SW480 (cell line): ENCODE measurements at places on chromosomes 1 and 21.

DNA sequence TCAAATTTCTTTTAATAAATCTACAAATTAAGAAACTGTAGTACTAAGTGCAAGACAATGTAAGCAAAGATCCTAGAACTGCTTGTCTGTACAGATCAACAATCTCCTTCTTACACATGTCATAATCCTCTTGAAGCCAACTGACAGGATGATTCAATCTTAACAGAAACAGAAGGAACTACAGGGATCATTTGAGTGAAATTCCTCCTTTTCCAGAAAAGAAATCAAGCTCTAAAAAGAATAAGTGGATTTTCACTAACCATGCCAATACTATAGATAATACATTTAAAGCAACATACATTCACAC lies 53.2 kb downstream of the RAB3GAP2 start:
- DNase-seq: no peak

GRCh38 chr21:45803618-45804340 lies 160.3 kb downstream of the PCBP3 start:
- no peak for DNase-seq

DNA sequence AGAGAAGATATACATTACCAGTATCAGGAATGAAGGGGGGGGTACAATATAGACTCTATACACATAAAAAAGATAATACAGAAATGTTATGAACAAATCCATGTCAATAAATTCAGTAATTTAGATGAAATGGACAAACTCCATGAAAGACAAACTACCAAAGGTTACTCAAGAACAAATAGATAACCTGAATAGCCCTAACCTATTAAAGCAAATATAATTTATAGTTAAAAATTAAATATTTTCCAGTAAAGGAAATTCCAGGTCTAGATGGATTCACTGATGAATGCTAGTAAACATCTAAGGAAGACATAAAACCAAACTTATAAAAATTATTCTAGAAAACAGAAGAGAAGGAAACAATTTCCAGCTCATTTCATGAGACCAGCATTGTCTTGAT lies 13.2 kb downstream of the BLZF1 start:
- no peak for DNase-seq

GRCh38 chr1:203453016-203453415 lies 22.6 kb upstream of the PRELP start:
- no peak for DNase-seq

DNA sequence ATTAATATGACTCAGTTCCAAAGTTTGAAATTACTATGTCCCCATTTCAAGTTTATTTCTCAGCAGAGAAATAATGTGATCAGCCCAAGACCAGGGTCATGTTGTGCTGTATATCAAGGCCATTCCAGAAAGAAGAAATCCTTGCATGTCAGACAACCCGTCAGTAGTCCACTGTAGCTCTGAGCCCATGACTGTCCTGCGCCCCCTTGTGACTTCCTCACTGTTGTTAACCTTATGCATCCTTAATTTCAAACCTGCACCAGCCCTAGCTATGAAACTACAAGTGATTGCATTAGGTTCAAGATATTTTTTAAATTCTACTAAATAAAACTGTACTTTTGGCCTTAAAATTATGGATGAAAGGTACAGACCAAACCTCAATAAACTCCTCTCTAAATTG lies 133.0 kb downstream of the LRRC7 start:
- peak; percentile 25 for DNase-seq

DNA sequence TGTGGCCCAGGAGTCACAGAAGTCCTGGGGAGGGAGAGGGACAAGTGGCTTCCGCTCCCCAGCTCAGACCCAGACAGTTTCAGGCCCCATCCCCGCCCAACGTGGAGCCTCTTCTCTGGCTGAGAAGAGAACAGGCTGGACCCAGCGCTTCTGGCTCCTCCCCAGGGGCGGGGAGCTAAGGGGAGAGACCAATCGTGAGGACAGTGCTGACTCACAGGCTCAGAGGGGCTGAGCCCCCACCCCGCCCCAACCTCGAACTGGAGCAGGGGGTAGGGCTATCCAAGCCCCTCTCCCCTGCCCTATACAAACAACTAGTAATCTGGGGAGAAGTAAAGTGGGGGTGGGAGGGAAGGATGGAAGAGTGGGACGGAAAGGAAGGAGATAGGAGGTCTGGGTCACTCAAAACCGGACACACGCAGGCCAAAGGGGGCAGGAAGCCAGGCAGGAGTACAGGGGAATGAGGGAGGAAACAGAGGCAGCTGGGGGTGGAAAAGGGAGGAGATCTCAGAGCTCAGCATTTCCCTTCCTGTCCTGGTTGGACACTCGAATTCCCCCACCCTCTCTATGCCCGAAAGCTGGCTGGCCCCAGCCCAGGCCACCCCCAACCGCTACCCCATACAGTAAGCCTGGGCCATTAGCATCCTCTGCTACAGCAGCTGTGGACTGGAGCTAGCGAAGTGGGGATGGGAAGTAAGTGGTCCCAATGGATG lies at the start of gene SHC1:
Gene SHC1, minus strand, starts transcription at position 117 of the 710 bp plus-strand sequence. CDS start 221 bp downstream, outside the sequence.
- peak; percentile 72 for DNase-seq

GRCh38 chr1:24702511-24703293 lies 42.5 kb upstream of the CLIC4 start:
- no peak for DNase-seq

DNA sequence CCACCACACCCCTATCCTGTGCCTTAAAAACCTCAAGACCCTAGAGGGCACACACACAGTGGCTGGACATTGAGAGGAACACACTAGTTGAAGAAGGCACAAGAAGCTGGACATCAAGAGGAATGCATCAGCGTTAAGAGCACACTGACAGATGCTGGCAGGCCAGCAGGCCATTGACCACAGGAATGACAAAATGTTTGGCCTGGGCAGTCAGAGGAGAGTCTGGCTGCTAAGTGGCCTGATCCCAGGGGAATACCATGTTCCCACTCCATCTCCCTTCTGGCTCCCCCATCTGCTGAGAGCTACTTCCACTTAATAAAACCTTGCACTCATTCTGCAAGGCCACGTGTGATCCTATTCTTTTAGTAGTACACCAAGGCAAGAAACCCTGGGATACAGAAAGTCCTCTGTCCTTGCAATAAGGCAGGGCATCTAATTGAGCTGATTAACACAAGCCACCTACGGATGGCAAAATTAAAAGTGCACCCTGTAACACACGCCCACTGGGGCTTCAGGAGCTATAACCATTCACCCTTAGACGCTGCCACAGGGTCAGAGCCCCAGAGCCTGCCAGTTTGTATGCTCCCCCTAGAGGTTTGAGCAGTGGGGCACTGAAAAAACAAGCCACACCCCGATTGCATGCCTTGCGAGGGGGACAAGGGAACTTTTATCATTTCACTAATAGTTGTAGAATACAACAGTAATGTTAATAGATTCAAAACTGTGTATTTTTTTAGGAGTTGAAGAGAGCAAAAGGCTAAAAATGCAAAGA lies 1216.1 kb upstream of the NCAM2 start:
- DNase-seq: no peak

- peak; percentile 30 for DNase-seq
These were observed 249.3 kb downstream of the TNR start for GRCh38 chr1:175494011-175494554.

GRCh38 chr1:220711056-220711809 lies 21.1 kb downstream of the C1orf115 start:
- no peak for DNase-seq

- DNase-seq: peak; percentile 78
These were observed 40.9 kb upstream of the ZBTB18 start for GRCh38 chr1:244010191-244010590.

- DNase-seq: no peak
These were observed 840.7 kb upstream of the ADAMTS5 start for GRCh38 chr21:27807596-27807995.

DNA sequence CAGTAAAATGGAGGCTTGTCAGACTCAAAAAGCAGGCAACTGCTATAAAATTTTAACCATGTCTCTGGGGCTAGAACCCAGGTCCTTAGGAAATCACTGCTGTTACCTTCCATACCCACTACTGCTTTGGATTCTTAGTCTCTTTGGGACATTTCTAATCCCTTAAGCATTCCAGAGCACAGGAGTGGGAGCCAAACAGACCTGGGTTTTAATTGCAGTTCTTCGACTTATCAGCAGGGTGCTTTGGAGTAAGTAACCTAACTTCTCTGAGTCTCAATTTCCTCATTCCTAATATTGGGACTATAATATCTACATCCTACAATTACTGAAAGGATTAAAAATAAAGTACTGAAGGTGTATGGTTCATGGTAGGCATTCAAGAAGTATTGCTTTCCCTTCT lies 161.0 kb upstream of the BEND5 start:
- DNase-seq: no peak

- no peak for DNase-seq
These were observed 61.3 kb downstream of the RHBG start for GRCh38 chr1:156430303-156430702.

GRCh38 chr1:52195161-52195560 lies 53.3 kb downstream of the ZFYVE9 start:
- no peak for DNase-seq

DNA sequence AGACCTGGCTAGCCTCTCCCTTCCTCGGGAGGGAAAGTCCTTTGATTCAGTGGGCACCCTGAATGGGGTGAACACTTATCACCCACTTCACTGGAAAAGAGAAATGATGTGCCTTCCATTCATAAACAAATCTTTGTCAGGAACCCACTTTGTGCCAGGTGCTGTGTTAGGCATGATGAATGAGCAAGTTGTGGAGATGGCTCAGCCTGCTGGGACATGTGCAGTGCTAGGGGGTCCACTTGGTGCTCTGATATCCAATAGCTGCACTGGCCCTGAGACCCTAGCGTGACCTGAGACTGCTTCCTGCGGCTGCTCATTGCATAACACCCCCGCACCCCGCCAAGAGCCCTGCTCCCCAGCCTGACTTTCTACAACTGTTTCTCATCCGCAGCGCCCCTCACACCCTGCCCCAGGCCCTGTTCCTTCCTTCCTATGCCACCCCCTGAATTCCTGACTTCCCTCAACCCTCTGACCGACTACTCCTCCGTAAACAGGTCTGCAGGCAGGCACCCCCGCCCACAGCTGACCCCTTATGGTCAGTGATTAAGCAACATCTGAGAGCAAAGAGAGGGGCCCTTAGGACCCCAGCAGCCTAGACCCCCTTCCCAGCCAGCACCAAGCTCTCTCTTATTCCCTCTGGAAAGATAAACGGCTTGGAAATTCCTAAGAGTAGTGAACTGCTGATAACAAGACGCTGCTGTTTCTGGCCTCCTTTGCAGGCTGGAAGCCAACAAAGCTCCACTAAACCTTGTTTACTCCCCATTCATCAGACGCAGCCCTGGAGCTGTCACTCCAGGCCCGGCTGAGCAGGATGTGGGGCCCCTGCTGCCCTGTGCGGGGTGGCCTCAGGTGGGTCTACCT lies 12.9 kb downstream of the CSRP1 start:
- DNase-seq: no peak

DNA sequence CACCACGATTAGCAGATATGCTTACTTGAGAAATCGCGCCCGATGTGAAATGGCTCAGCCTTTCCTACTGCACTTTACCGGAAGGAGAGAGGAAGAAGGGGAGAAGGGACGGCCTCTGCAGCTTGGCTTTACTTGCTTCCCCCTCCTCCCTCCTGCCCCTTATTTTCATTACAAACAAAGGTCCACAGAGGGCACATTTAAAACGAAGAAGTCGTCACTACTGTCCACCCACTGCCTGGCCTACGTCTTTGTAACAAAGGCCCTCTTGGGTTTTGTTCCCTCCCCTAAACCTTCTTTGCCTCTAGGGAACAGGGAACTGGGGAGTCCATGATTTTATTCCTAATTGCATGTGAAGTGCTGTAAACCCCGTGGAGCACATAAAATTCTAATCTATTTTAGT lies 308.5 kb downstream of the LMX1A start:
- no peak for DNase-seq

- peak; percentile 41 for DNase-seq
These were observed 17.2 kb downstream of the SYT2 start for GRCh38 chr1:202692959-202693555.

GRCh38 chr21:18252680-18253079 lies 8.0 kb downstream of the CHODL start:
- no peak for DNase-seq

- DNase-seq: no peak
These were observed 1.6 kb downstream of the UTP11 start for GRCh38 chr1:38014171-38014570.

DNA sequence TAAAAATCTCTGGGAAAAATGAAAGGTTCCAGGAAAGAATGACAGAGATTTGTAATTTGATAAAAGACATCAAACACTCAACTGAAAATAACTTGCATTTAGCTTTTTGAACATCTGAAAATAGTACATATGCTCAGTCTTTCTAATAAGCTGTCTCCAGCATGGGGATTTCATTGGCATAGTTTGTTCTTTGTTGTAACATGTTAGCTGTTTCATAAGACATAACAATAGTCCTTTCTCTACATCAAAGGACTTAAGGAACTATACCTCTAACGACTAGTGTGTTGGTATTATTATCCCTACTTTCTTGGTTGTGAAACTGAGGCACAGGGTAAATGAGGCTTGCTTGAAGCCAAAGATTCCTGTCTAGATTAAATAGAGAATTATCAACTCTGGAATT lies 22.0 kb downstream of the EIF2B3 start:
- no peak for DNase-seq

GRCh38 chr21:24205319-24205718 lies 1402.0 kb downstream of the MRPL39 start:
- no peak for DNase-seq

DNA sequence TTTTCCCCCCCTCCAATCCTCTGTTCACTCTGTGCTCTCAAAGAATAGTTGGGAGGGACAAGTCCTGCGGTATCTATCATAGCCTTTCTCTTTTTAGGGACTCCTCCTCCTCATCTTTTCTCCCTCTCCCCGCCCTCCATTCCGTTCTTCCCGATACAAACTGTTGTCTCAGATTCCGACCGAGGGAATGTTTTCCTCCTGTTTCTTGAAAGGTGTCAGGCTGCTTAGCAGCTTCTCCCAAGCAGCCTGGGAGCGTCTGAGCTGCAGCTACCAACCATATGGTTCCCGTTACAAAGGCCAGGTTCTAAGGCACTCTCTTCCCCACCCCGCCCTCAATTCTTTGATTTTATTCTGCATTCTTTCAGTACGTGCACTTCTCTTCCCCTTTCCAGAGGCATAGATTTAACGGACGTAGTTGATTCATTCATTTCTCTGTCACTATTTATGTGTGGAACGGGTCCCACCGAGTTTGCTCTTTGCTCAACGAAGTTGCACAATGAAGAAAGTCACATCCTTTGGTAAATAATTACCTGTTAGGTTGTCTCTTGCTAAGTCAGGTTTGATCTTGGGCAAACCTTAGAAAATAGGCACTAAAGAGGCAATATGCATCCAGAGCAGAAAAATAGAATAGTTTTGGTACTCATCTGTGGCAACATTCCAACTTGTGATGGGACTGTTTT lies 2.8 kb downstream of the ADGRL2 start:
- DNase-seq: no peak

GRCh38 chr1:78410643-78411042 lies 80.1 kb upstream of the PTGFR start:
- no peak for DNase-seq

GRCh38 chr1:62144238-62144831 lies 50.3 kb upstream of the L1TD1 start:
- peak; percentile 18 for DNase-seq
